Activated naive CD8-positive, alpha-beta T cell treated with anti-CD3 and anti-CD28 coated beads, Interleukin-2, amount 50 U/mL, for 24 hours (primary cell): ENCODE measurements at places on chromosomes 1 and 21.

DNA sequence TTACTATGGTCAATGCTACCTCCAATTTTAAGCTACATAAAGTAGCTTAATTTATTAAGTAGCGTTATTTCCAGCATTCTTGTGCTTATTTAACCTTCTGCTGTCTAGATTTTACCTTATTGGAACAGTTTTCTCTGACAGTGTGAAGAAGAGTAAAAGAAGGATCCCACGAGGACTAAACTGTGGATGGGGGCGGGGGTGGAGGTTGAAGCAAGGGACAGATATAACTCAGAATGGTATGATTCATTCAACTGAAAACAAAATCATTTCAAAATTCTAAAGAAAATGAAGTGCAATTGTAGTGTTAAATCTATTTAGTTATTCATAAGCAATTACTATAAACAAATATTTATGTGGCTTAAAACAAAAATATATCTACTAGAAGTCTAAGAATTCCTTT lies 11.5 kb upstream of the VAV3 start:
- peaks cover 16% of the 10 kb centered on the region for H3K4me1 ChIP-seq
- H3K36me3 ChIP-seq, result no peaks in the 10 kb centered on the region
- DNase-seq, result no peak
- H3K4me3 ChIP-seq, result no peak overlapping the region
- H3K27me3 ChIP-seq, result no peaks in the 10 kb centered on the region
- H3K27ac ChIP-seq, result no peak overlapping the region

DNA sequence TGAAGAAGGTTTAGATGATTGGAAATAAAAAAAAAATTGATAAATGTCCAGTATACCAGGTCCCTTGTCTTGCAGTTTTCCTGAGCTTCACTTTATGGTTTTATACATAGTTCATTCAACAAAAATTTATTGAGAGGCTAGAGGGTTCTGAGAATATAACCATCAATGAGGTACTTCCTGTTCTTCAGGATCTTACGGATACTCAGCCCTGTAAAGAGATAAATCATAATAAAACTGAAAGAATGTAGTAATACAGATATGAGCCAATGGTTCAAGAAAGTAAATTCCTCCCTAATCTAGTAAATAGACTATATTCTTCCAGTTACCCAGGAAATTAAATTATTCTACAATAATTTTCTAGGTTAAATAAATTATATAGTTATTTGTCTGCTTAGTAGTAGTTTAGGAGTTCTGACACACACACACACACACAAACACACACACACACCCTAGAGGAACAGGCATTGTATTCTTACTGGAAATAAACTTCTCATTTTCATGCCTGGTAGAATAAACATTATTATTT lies 70.4 kb upstream of the HMCN1 start:
- H3K4me3 ChIP-seq, result no peak overlapping the region
- H3K27me3 ChIP-seq, result no peaks in the 10 kb centered on the region
- H3K27ac ChIP-seq, result no peak overlapping the region
- DNase-seq, result no peak
- H3K36me3 ChIP-seq, result no peaks in the 10 kb centered on the region

DNA sequence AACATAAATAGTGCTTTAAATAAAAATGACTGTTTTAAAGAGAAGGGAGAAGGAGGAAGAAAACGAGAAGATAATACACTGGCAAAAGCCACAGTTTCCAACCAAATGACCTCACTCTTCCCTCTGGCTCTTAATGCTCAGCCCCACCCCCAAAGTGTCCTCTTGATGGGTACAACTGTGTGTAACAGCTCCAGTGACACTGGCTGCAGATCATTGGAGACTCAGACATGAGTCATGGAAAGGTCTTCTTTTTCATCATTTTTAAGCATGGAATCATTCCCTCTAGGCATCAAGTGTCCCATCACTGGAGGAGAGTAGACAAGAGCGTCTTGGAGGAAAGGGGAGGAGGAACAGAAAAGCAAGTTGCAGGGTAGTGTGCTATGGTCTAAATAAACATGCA lies 333.0 kb downstream of the PAPPA2 start:
- no peak for DNase-seq
- no peaks in the 10 kb centered on the region for H3K36me3 ChIP-seq
- no peak overlapping the region for H3K27ac ChIP-seq
- no peak overlapping the region for H3K4me3 ChIP-seq

- no peaks in the 10 kb centered on the region for H3K27me3 ChIP-seq
- H3K4me1 ChIP-seq, result no peaks in the 10 kb centered on the region
- no peak for DNase-seq
Measured at GRCh38 chr1:236009857-236010256, 55.0 kb downstream of the NID1 start.

- H3K27me3 ChIP-seq, result peaks cover 31% of the 10 kb centered on the region
- H3K36me3 ChIP-seq, result no peaks in the 10 kb centered on the region
- no peak overlapping the region for H3K4me3 ChIP-seq
- DNase-seq, result no peak
- peaks cover 22% of the 10 kb centered on the region for H3K4me1 ChIP-seq
- no peak overlapping the region for H3K27ac ChIP-seq
Measured at GRCh38 chr1:15259622-15260007, 12.6 kb downstream of the FHAD1 start.

DNA sequence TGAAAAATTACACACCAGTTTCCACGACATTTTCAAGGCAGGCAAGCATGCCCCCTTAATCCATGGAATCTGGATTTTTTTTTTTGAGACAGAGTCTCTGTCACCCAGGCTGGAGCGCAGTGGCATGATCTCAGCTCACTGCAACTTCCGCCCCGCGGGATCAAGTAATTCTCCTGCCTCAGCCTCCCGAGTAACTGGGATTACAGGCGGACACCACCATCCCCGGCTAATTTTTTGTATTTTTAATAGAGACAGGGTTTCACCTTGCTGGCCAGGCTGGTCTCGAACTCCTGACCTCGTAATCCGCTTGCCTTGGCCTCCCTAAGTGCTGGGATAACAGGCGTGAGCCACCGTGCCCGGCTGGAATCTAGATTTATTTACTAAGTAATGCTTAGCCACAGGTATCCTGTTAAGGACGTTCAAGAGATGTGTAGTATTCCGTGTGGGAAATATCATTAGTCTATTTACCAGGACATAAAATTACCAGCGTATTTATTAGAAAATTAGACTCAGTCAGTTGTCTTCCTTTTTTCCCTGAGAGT lies 2.5 kb downstream of the IFI44 start:
- H3K27ac ChIP-seq, result peak overlapping the region; percentile 82
- H3K36me3 ChIP-seq, result peaks cover 31% of the 10 kb centered on the region

- H3K4me1 ChIP-seq, result peaks cover 38% of the 10 kb centered on the region
- no peak overlapping the region for H3K4me3 ChIP-seq
- H3K27me3 ChIP-seq, result no peaks in the 10 kb centered on the region
- H3K27ac ChIP-seq, result no peak overlapping the region
- peak; percentile 85 for DNase-seq
Measured at GRCh38 chr1:28882009-28882628, 32.2 kb upstream of the EPB41 start.

DNA sequence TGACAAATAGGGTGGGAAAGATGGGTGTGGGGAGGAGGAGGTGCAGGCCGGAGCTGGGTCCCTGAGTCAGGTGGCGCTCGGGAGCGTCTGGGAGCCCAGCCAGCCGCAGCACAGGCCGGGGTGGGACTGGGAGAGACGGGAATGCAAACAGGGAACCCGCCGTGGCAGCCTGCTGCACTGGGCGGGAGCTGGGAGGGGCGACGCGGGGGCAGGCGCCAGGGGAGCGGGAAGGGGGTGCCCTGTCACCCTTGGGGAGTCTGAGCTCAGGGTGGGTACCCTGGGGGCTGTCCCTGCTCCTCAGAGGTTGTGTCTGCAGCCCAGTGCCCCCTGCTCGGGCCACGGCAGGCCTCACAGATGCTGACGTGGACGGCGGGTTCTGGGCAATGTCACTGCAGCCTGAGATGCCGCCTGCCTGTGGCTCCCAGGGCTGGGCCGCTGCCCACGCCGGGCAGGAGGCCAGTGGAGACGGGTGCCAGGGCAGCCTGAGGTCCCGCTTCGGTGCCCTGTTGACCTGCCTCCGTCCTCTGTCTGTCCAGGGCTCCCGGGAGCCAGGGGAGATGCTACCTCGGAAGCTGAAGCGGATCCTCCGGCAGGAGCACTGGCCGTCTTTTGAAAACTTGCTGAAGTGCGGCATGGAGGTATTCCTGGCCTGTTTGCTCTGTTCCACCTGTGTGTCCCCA lies 16.6 kb upstream of the LRRC3 start:
- no peak overlapping the region for H3K4me3 ChIP-seq
- H3K4me1 ChIP-seq, result no peaks in the 10 kb centered on the region
- H3K27me3 ChIP-seq, result no peaks in the 10 kb centered on the region
- DNase-seq, result no peak
- no peak overlapping the region for H3K27ac ChIP-seq

DNA sequence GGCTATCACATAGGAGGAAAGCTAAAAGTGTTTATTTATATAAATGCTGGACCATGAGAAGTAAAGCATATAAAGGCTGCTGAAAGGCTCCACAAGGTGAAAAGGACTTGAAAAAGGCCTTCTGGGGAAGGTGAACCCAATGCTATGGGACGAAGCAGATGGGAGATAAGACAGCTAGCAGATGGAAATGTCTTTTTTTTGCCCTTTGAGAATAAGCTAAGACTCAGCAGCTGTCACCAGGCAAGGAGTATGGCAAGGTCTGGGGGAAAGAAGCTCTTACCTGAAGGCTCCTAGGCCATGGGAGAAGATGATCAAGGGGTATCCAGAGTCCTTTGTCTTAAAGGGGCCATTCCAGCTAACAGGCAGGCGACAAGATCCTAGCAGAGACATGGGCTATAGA lies 9.9 kb downstream of the PAFAH2 start:
- no peaks in the 10 kb centered on the region for H3K27me3 ChIP-seq
- H3K4me1 ChIP-seq, result peaks cover 43% of the 10 kb centered on the region
- H3K27ac ChIP-seq, result no peak overlapping the region
- DNase-seq, result no peak
- peaks cover 8% of the 10 kb centered on the region for H3K36me3 ChIP-seq

DNA sequence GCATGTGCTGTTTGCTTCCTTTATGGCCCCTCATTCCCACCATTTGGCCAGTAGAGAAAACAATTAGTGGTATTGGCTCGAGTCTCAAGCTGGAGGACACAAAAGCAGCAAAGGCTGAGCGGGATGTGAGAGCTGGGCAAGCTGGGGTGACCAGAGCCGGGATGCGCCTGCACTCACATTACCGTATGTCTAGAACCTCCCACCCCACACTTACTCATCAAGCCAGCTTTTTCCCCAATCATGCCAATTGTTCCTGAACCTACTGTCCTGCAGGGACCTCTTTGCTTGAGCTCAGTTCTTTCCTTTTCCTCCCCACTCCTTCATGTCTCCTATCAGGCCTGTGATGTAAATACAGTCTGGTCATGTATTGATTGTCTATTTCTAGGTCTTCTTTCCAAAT lies 45.9 kb downstream of the KIRREL1 start:
- H3K4me1 ChIP-seq, result no peaks in the 10 kb centered on the region
- no peak overlapping the region for H3K27ac ChIP-seq
- no peak overlapping the region for H3K4me3 ChIP-seq
- DNase-seq, result no peak
- H3K36me3 ChIP-seq, result no peaks in the 10 kb centered on the region
- H3K27me3 ChIP-seq, result peaks cover 14% of the 10 kb centered on the region

- no peak within 1 kb of the TSS for H3K4me3 ChIP-seq
- H3K27ac ChIP-seq, result no peak within 1 kb of the TSS
- peaks cover 23% of the 10 kb centered on the region for H3K27me3 ChIP-seq
- no peaks in the 10 kb centered on the region for H3K36me3 ChIP-seq
- H3K4me1 ChIP-seq, result no peaks in the 10 kb centered on the region
- DNase-seq, result peak; percentile 33
Measured at GRCh38 chr1:152878042-152878441, at the start of gene SMCP. TSS of gene SMCP (plus strand) at chr1:152878322. CDS start at chr1:152884423, 6,101 bp downstream.

- peaks cover 30% of the 10 kb centered on the region for H3K27me3 ChIP-seq
- H3K27ac ChIP-seq, result no peak overlapping the region
- H3K4me3 ChIP-seq, result no peak overlapping the region
- H3K36me3 ChIP-seq, result peaks cover 1% of the 10 kb centered on the region
- H3K4me1 ChIP-seq, result no peaks in the 10 kb centered on the region
Measured at GRCh38 chr1:30089024-30089430, 634.4 kb downstream of the MATN1 start.

DNA sequence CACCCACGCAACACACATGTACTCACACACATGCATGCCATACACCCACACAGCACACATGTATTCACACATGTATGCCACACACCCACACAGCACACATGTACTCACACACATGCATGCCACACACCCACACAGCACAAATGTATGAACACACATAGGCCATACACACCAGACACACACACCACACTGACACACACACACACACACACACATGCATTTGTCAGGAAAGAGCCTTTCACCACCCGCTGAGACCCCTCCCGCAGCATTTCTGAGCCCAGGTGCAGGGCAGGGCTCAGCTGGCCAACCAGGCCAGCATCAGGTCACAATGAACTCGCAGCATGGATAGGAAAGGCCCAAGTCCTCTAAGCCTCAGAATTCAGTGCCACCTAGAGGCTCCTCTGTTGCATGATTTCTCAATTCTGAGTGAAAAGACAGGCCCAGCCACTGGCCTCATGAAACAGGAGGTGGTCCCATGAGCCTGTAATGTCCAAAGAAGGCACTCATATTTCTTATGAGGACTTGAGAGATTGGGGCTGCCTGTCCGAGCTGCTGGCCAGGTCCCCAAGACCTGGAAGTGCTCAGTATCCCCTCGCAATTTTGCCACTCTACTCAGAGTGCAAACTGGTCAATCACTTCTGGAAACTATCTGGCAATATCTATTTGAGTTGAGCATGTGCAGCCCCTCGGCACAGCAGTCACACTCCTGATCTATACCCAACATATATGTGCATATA lies 57.3 kb downstream of the PSMG1 start:
- DNase-seq, result no peak
- H3K36me3 ChIP-seq, result peaks cover 3% of the 10 kb centered on the region
- H3K4me1 ChIP-seq, result no peaks in the 10 kb centered on the region
- H3K4me3 ChIP-seq, result no peak overlapping the region
- no peaks in the 10 kb centered on the region for H3K27me3 ChIP-seq
- H3K27ac ChIP-seq, result no peak overlapping the region

DNA sequence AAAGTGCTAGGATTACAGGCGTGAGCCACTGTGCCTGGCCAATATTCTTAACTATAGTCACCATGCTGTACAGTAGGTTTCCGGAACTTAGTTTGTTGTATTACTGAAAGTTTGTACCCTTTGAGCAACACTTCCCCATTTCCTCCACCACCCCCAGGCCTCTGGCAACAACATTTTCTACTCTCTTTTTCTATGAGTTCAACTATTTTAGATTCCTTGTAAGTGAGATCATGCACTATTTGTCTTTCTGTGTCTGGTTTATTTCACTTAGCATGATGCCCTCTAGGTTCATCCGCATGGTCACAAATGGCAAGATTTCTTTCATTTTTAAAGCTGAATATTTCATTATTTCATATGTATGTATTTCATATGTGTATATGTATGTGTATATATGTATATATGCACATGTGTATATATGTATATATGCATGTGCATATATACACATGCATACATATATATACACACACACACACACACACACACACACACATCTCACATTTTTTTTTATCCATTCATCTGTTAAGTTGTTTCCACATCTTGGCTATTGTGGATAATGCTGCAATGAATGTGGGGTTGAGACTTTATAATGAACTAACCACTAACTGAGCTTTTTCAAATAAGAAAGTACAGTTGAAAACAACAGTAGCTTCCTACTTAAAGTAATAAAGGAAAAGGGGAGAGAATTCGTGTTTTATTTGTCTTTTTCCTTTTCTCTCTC lies 256.8 kb upstream of the C1orf105 start:
- H3K4me1 ChIP-seq, result no peaks in the 10 kb centered on the region
- H3K27me3 ChIP-seq, result no peaks in the 10 kb centered on the region
- DNase-seq, result no peak
- H3K27ac ChIP-seq, result no peak overlapping the region

- H3K27ac ChIP-seq, result no peak within 1 kb of the TSS
- peaks cover 62% of the 10 kb centered on the region for H3K27me3 ChIP-seq
- peak; percentile 40 for DNase-seq
- H3K4me3 ChIP-seq, result peak within 1 kb of the TSS; percentile 18
- peaks cover 16% of the 10 kb centered on the region for H3K36me3 ChIP-seq
Measured at GRCh38 chr1:161258439-161259344, at the start of gene PCP4L1. TSS of gene PCP4L1 (plus strand) at chr1:161258745. CDS start at chr1:161258975, 230 bp downstream.
